Myocyte (in vitro differentiated cells): ENCODE measurements at places on chromosomes 7 and 10. TPM values are rescaled to one million over a fixed set of nuclear protein-coding genes. Genes with fewer than 3 reads are reported as not detected.

FBXO24 gene
- 0.21 and 1.2 TPM in 2 replicates for total RNA-seq

COL28A1 gene
- 0.88 and 2.2 TPM in 2 replicates for total RNA-seq

- no peak for DNase-seq
Observed at GRCh38 chr10:110165239-110165638, 42.2 kb upstream of the MXI1 start.

DNA sequence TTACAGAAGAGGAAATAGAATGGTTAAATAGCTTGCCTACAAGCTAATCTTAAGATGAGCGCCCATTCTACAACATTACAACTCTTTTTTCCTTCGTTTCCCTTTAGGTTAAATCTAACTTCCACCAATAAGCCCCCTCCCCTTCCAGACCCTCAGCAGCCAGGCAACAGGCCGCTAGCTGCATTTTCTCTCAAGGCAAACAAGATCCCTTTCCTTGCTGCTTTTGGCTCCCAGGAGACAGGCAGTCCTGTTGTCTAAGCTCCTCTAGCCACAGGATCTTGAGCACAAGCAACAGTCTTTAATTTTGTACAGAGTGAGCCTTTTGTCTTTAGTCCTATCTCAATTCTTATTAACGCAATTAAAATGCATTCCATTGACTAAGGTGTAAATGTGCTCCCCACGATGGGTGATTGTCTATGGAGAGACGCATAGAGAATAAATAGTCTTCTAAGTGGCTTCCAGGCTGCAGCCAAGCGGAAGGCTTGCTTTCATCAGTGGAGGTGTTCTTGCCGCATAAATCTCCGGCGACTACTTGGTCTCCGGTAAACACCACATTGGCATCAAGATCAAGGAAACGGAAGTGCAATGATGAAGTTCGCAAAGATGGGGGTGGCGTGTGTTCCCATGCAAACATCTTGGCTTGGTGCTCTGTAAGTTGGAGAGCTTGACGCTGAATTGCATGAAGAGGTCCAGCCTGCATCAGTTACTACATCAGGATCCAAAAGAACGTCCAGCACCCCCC lies 181.9 kb upstream of the LYZL2 start:
- no peak for DNase-seq

- no peak for DNase-seq
Observed at GRCh38 chr10:59905731-59906416, 482 bp downstream of the CCDC6 start.

DNA sequence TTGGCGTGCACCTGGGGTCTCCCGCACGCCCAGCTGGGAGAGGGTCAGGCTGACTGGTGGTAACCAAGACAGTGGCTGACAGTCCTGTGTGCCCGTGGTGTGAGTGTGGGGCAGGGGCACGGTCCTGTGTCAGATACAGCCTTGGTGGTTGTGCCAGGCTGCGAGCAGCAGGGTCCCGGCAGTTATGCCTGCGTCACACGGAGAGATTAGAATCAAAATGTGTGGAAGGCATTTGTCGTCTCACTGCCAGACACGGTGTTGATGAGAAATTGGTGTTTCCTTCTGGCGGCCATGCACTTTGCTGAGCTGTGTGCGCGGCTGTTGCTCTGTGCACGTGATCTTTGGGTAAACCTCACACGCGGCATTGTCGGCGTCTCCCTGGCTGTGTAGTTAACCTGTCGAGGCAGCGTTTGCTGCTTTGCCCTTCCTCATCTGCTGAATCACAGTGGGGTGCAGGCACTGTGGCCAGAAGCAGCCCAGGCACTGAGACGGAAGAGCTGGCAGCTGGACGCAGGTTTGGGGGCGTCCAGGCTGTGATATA lies 87.7 kb downstream of the NKX6-2 start:
- no peak for DNase-seq

DNA sequence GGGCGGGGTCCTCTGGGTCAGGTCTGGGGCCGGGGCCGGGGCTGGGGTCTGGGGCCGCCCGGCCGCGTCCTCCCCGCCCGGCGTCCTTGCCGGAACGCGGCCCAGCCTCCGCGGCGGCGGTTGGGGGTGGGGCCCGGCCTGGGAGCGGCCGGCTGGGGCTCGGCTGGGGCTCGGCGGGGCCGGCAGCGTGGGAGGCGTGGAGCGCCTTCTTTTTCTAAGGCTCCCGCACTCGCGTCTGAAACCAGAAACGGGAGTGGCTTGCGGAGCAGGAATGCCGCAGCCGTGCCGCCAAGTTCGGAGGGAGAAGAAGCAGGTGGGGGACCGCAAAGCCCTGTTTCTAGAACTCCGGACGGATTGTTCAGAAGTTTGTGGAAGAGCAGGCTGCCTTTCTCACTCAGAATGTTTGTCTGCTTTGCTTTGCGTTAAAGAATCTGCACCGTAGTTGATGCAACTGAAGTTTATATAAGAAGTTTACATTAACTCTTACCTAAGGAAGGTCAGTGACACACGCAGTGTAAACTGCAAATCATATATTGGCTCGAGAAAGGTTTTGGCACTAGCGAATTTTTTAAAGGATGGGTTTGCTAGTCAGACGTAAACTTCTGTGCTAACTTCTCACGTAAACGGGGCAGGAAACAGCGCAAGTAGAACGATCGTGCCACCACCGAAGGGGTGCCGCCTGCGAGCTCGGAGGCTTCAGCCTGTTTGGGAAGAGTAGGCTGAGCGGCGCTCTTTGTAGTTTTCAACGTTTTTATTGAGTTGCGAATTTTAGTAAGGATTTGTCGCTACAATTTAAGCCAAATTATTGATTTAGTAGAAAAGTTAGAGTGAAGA lies 729 bp downstream of the DNAJB6 start:
- DNase-seq = peak; percentile 91

DNA sequence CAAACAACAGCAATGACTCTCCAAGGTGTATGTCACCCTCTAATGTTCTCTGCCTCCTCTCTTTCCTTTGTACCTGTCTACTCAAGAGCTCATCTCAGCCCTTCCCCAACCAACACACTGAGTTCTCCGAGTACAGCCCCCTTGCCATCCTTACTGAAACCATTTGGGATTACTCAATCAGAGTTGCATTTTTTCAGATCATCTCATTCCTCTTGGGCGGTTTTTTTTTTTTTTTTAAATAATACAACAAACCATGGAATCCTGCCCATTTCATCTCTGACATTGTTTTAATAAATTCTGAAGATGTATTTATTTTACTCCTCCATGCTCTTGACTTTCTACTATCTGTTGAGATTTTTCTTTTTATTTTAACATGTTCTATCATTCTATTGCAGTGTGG lies 4.2 kb upstream of the CREB3L2 start:
- DNase-seq = no peak

GRCh38 chr7:728602-729001 lies 1.5 kb upstream of the PRKAR1B start:
- DNase-seq = no peak

DNA sequence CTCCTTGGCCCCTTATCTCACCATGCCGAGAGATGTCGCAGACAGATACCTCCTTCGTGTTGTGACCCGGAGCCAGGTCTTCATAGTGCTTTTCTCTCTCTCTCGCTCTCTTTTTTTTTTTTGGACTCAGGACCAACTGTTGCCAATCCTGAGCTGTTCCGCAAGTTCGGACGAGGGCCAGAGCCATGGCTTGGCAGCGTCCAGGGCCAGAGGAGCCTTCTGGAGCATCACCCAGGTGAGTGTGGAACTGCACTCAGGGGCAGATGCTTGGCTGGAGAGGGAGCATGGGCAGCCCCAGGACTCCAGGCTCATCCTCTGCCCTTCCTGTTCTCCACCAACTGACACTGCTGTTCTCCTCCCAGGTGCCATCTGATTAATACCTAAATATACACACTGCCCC lies 7.8 kb downstream of the ZNF862 start:
- DNase-seq = no peak

DNA sequence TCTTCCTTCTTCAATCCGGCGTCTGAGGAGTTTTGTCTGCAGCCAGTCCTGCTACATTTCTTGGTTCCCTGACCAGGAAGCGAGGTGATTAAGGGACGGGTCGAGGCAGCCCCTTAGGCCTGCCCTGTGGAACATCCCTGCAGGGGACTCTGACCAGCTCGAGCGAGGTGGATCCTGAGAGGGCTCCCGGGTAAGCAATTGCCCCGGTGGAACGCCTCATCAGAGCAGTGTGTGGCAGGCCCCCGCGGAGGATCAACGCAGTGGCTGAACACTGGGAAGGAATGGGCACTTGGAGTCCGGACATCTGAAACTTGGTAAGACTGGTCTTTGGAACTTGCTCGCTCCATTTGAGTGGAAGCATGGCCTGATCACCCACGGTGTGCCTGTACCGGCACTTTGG lies 121.0 kb downstream of the CUL2 start:
- DNase-seq = no peak

- DNase-seq = no peak
Observed at GRCh38 chr10:29880856-29881255, 178.5 kb downstream of the JCAD start.

DNA sequence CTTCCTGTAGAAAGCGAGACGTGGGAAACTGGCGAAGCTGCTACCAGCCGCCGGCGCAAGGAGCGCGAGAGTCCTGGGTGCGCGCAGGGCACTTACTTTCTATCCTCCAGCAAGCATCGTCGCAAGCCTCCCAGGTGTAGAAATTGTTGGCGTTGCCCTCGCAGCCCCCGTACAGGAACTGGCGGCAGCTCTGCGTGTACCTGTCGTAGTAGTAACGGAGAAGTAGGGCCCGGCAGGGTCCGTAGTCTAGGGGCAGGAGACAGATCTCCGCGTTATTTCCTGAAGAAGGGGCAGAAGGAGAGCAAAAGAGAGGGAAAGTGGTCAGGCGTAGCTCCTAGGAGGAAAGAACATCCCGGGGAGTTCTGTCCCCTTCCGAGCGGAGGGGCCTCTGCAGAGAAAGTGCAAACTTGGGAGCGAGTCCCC lies 501 bp downstream of the TFPI2 start:
- peak; percentile 58 for DNase-seq

DNA sequence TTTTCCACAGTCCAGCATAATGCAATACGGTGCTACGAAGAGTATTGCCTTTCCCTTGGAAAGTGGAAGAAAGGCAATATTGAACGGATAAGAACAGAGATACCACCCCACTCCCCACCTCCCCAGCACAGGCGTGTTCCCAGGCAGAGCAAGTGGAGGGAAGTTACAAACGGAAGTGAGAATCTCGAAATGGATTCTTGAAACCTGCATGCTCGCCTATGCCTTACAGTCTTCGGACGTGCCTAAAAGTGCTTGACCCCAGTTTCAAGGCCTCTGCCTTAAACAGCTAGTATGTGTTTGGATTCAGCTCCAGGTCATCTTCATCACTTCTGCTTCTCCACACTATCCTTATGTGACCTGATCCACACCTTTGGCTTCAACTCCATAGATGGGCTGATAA lies 35.0 kb upstream of the USP6NL start:
- DNase-seq = no peak

DNA sequence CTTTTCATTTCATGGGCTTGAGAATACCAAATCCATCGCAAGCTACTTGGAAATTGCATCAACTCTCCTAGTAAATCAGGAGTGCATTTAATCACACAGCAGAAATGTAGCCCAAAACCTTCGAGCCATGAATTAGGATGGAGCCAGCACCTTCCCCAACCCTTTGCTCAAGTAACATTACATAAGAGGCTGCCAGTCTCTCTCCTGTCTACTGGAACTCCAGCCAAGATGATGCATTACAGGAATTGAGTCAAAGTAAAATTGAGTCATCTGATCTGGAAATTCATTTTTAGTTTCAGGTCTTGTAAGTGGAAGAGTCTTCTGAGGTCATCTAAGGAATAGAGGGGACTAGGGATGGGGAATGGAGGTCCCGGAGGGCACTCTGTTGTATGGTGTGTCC lies 69.7 kb upstream of the FHIP2A start:
- no peak for DNase-seq

DNA sequence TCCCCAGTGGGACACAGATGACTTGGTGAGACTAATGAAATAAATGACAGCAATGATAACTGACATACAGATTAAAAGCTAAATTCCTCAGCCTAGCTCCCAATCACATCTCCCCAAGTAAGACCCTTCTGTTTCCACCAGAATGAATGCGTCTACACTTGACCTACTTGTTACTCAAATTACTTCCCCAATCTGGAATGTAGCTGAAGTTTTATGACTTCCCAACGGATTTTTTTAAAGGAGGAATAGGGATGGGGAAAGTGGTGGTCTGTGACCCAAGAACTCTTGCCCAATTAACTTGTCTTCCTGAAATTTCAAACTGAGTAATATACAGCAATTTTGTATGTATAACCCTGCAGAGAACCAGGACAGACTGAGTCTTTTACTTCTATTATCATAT lies 9.1 kb downstream of the H2AZ2 start:
- DNase-seq = no peak

GRCh38 chr10:35420044-35420443 lies 83.7 kb downstream of the CCNY start:
- DNase-seq = no peak

DNA sequence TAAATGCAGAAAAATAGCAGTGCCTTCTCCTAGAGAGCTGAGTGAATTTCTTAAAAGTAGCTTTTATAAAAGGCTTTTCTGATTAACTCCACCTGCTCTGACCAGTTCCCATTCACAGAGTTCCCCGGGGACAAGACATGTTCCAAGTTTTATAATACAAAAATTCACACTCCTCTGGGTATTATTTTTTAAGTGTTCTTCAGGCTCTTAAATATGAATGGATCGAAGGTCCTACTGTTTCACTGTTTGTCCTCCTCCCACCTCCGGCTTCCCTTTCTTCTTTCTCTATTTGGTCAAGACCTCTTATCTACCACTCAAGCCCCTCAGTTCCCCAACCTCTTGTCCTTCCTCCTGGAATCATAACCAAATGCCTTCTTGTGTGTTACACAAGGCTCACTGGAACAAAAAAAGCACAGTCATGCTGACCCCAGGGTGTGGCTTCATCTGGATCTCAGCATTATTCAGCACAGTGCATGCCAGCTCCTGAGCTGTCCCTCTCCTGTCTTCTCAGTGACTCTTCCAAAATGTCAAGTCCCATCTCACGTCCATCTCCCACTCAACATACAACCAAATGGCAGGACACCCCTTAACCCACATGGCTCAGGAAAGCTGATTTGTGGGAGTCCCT lies 222.4 kb downstream of the SORCS1 start:
- DNase-seq = no peak

DNA sequence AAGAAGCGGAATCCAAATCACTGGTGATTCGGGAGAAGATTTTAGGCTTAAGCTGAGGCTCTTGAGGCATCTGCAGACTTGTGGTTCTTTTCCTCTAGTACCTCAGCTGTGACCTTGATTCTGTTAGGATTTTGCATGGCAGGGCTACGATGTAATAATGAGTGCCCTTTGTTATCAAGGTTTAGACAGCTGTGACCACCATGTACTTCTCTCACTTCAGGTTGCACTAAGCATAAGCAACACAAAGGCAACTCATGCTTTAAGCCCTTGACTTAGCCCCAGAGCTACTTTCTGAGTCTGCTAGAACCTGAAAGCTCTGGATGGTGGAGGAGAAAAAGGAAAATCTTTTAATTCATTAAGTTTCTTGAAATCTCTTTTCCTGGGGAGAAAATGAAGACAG lies 1052.3 kb upstream of the PHF14 start:
- no peak for DNase-seq

DNA sequence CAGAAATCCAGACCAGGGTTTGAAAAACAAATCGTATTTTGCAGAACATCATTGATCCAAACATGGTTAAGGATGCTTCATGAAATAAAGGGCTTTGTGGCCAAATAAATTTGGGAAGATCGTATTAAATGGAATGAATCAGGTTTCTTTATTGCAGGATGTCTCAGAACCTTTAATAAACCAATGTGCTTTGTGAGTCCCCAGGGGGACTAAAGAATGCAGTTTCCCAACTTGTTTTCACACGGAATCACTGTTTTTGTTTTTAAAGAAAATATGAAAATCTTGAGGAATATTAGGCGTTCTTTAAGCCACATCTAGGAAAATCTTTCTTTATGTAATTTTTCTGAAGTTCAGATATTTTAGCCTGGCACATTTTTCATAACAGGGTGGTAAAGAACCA lies 16.8 kb upstream of the CCDC172 start:
- DNase-seq = peak; percentile 52
